ENCODE measurements at places on chromosomes 1 and 21.

DNA sequence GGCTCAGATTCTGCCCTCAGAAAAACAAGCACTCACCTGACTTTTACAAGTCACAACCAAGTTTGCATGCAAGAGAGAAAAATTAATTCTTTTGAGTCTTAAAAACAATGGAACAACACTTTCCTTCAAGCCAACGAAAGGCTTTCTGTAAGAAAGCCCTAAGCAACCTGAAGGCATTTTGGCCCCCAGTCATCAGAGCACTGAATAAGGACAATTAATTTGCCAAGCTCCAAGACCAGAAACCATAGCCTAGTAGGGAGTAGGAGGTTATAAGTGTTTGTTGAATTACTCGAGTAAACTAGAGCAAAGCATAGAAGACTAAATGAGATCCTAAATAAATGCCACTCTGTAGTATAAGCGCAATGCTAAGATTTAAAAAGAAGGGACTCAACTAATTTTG, 4.7 kb downstream of the TGFBR3 start:
- no peak for DNase-seq

DNA sequence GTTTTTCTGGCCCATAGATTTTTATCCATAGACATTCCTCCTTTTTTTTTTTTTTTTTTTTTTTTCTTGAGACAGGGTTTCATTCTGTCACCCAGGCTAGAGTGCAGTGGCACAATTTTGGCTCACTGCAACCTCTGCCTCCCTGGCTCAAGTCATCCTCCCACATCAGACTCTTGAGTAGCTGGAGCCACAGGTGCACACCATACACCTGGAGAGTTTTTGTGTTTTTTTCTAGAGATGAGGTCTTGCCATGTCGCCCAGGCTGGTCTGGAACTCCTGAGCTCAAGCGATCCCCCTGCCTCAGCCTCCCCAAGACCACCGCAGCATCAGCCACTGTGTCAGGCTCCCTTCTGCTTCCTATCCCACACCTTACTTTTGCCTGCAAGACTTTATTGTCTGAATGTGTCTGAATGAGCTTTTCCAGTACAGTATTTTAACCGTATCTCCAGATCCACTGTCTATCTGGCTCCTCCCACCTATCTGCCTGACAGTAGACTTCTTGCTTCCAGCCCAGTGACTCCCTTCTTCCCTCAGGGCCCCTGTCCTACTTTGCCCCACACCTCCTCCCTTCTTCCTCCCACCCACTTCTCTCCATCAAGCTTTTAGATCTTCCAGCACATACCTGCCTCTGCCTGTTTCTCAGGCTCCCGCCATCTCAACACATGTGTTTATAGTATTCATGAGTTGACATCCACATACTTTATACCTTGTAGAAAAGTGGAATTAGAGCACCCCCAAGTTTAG, 6.1 kb downstream of the C1orf21 start:
- DNase-seq: no peak

- DNase-seq: no peak
These were observed 416.3 kb downstream of the GPATCH2 start for GRCh38 chr1:217214551-217214950.

GRCh38 chr1:29599826-29600225, 363.5 kb downstream of the PTPRU start:
- no peak for DNase-seq

- no peak for DNase-seq
These were observed 13.8 kb upstream of the SLC6A9 start for GRCh38 chr1:44045064-44045463.

GRCh38 chr1:228206582-228207351, 1.1 kb upstream of the OBSCN start:
- DNase-seq: no peak

DNA sequence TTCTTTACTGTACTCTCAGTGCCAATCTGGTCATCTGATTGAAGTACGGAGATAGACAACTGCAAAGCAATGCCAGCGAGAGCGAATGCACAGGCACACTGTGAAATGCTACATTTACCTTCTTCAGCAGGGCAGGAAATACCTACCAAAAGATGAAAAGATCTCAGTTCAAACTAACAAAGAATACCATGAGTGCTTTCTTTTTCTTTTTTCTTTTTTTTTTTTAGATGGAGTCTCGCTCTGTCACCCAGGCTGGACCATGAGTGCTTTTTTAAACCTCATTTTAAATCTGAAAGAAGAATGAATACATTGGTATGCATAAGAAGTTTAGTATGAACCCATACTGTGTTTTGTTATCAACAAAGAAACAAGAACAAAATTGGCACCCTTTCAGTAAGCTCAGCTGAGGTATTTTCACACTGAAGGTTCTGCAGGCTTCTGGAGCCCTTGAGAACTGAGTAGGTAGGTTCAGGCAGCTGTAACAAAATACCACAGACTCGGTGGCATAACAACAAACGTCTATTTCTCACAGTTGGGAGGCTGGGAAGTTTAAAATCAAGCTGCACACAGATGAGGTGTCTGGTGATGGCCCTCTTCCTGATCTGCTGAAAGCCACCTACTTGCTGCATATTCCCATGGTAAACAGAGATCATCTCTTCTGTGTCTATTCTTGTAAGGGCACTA, 1.7 kb upstream of the CHI3L2 start:
- DNase-seq: no peak

- DNase-seq: no peak
These were observed 14.8 kb upstream of the NCMAP start for GRCh38 chr1:24540906-24541710.

GRCh38 chr21:28356422-28356821, 636.3 kb downstream of the LTN1 start:
- no peak for DNase-seq

- DNase-seq: no peak
These were observed 60.0 kb downstream of the PIK3CD start for GRCh38 chr1:9711466-9712020.

GRCh38 chr1:185373813-185374529, 56.9 kb upstream of the IVNS1ABP start:
- no peak for DNase-seq

DNA sequence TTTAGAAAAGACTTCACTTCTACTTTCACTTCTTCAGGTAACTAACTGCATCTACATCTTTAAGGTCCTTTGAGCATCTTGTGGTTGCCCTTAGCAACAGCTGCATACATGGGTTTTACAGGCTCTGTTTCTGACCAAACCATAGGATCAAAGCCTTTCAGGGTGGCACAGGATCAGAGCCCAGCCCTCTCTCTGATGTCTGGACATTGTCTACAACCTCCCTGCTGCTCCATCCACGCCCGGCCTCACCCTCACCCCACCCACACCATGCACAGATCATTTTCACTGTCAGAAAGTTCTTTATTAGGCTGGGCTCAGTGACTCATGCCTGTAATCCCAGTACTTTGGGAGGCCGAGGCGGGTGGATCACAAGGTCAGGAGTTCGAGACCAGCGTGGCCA, 5.2 kb downstream of the NCF2 start:
- DNase-seq: no peak

GRCh38 chr1:160346958-160347357, 3.8 kb downstream of the NCSTN start:
- no peak for DNase-seq

- no peak for DNase-seq
These were observed 21.2 kb downstream of the ARID1A start for GRCh38 chr1:26717017-26717491.

Data from activated naive CD4-positive, alpha-beta T cell (primary cell).